ENCODE measurements at places on chromosomes 16 and 17.

DNA sequence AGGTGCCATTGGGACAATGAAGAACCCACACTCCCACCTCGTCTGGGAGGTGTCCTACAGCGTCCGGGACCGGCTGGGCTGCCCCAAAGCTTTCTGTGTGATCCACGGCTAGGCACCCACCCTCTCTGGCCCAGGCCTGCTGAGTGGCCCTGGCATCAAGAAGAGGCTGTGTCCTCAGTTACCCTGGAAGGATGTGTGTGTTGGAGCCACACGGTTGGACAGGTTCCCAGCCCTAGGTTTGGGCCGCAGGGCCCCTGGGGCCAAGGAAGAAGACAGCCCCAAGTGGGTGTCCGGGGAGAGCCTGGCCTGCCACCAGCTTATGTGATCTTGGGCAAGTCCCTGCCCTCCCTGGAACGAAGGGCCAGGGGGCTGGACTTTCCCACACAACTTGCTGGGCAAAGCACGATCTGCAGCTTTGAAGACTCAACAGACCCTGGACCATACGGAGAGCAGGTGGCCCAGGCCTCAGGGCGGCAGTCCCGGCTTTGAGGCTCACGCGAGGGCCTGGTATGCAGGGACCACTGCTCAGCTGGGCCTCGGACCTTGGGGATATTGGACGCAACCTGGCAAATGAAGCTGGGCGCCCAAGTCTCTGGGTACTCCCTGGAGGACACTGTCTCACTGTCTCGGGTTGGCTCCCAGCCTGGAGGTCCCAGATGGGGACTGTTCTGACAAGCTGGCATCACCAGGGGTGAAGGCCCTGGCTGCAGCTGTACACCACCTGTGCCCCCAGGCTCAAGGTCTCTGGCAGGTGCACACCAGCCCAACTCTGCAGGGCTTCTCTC, 17.5 kb downstream of the MYBBP1A start:
- no peak for DNase-seq

DNA sequence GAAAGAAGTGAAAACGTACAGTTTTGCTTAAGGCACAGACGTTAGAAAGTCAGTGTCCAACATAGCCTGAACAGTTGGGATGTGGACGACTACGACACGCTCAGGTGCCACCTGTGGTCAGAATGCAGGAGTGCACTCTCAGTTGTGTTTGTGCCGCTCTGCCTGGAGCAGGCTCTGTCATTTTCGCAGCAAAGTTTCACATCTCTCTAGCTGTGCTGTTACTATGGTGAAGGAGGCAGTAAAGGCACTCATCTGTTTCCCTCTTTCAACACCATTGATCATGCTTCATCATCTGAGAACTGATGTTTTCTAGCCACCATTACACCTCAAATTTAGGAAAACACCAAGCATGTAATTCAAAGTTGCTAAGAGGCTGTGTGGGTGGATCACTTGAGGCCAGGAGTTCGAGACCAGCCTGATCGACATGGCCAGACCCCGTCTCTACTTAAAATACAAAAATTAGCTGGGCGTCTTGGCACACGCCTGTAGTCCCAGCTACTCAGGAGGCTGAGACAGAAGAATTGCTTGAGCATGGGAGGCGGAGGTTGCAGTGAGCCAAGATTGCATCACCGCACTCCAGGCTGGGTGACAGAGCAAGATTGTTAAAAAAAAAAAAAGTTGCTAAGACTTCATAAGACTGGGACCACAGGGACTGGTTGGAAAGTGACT, 44.9 kb upstream of the DNAJA2 start:
- peak; percentile 60 for DNase-seq

GRCh38 chr16:18983565-18984434, at the start of gene TMC7:
TSS of gene TMC7 (plus strand) at chr16:18983934. CDS start at chr16:18984064, 130 bp downstream.
- peak; percentile 92 for DNase-seq

DNA sequence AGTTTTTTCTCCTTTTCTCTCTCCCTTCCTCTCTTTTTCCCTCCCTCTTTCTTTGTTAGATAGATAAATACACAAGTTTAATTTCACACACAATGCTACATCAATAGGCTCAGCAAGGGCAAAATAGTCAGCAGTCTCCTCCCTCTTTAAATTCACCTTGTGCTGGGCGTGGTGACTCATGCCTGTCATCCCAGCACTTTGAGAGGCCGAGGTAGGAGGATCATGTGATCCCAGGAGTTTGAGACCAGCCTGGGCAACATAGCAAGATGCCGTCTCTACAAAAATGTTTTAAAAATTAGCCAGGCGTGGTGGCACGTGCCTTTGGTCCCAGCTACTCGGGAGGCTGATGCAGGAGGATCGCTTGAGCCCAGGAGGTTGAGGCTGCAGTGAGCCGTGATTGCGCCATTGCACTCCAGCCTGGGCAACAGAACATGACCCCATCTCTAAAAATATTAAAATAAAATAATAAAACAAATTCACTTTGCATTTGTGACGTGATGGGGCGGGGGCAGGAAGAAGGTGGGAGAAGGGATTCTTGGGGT, 27.4 kb downstream of the IL21R start:
- DNase-seq: no peak

DNA sequence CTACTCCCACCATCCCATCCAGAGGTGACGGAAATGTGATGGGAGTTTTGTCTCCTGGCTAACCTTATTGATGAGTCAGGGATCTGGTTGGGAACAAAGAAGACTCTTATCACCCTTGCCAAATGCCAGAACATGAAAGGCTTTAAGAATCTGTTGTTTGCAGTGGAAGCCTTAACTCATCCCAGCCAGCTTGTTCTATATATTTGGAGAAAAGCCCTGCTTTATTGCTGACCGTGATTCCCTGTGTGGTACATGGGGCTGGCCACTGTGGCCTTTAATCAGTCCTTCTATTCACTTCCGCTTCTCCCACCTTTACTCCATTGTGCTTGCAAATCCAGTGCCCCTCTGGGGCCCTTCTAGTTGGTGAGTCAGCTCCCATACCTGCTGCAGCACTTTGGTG, 156.6 kb downstream of the PHKB start:
- no peak for DNase-seq

DNA sequence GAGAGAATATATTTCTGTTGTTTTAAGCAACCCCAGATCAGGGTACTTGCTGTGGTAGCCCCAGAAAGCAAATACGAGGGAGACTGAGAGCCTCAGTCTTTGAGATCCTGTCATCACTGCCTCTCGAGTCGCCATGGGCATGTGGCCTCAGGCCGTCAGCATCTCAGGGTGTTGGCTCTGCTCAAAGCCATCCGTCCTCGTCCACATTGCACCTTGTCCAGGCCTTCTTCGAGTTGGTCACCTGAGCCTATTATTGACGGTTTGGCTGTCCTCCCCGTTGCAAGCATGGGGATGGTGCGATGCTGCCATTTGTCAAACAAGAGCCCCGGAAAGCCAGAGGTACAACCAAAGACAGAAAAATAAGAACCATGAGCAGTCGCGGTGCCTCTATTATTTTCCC, 136.9 kb downstream of the IRF8 start:
- no peak for DNase-seq

- DNase-seq: no peak
These were observed 1.1 kb upstream of the CHAD start for GRCh38 chr17:50469671-50470305.

GRCh38 chr17:16329519-16330271, 23.6 kb downstream of the CENPV start:
- DNase-seq: peak; percentile 71

GRCh38 chr17:48878920-48879898, 13.4 kb upstream of the ATP5MC1 start:
- peak; percentile 75 for DNase-seq

- DNase-seq: peak; percentile 91
These were observed at the start of gene CYB5D1 for GRCh38 chr17:7857713-7858521. TSS of gene CYB5D1 (plus strand) at chr17:7858003. CDS start at chr17:7858135, 132 bp downstream.
